ENCODE measurements at places on chromosomes 13 and 19. TPM values are rescaled to one million over a fixed set of nuclear protein-coding genes. Genes with fewer than 3 reads are reported as not detected.

PCDH20 gene
- total RNA-seq = 0.10 TPM

OLFM2 gene
- total RNA-seq = 15.9 TPM

NR2F6 gene
- total RNA-seq = 42.8 TPM

STARD13 gene
- total RNA-seq = 59.2 TPM

ALOX5AP gene
- total RNA-seq = 66.9 TPM

ADGRE3 gene
- total RNA-seq = 0.19 TPM

ELSPBP1 gene
- not detected for total RNA-seq

MEDAG gene
- 187 TPM for total RNA-seq

DNA sequence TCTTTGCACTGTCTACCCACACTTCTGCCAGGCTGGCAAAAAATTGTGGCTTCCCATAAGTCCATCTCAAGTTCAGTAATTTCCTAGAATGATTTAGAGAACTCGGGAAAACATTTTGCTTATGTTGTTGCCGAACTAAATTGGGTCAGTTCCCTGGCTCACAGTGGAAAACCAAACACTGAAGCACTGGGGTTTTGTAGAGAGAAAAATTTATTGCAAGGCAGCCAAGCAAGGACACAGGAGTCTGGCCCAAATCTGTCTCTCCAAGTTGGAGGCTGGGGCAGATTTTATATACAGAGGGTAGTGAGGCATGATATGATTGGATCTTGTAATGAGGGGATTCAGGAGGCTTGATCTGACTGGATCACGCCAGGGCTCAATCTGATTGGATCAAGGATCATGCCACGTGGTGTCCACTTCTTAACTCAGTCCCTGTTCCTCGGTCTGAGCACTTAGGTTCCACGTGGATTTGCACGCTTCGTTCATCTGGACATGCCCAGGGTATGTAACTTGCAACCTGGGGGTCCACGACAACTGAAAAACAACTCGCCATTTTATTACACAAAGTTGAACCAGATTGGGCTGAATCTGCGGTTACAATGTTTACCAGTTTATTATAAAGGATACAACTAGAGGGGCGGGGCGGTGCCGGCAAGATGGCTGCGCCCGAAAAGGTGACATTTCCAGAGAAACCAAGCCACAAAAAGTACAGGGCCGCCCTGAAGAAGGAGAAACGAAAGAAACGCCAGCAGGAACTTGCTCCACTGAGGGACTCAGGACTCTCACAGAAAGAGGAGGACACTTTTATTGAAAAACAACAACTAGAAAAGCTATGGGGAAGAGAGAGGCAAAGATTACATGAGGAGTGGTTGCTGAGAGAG, 7.3 kb downstream of the CD209 start:
- DNase-seq = peak; percentile 68

DNA sequence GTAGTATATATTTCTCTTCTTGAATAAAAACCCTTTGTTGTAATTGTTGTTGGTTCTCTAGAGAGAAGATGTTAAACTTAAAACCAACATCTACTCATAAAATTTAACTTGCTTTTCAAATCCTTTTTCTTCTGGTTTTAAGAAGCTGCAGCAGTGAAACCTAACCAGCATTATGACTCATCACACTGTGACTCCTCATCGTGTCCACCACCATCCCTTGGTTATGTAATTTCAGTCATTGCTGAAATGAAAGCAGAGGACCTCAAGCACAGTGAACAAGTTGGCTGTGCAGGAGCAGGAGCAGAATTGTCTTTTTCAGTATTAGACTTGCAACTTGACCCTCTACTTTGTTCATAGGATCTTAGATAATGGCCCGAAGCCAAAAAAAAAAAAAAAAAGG, 64.9 kb upstream of the HTR2A start:
- no peak for DNase-seq

GRCh38 chr13:113997845-113998751, 24.2 kb upstream of the C13orf46 start:
- DNase-seq = no peak

DNA sequence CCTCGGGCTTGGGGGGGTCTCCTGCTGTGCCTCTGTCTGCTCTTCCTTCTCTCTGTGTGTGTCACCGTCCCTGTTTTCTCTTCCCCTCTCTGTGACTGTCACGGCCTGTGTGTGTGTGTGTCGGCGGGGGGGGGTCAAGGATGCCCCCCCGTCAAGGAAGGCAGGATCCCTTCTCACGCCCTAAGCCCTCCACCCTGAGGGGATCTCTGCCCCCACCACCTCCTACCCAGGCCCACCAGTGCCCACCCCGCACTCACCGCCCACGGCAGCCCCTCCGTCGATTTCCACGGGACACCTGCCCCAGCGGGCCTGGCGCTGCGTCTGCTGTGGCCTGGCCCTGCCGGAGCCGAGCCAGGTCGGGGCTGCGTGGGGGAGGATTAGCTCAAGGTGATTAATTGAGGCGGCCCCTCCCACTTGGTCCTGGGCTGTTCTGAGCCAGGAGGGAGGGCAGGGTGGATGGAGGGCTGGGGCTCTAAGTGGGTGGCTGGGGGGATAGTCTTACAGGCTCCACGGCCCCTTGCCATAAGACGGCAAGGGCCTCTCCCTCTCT, at the start of gene RAX2:
TSS of gene RAX2 (minus strand) at position 323 of the 550 bp plus-strand sequence. CDS start 486 bp downstream, outside the sequence.
- DNase-seq = no peak

- DNase-seq = no peak
Observed at GRCh38 chr13:106407338-106407737, 128.1 kb downstream of the EFNB2 start.

DNA sequence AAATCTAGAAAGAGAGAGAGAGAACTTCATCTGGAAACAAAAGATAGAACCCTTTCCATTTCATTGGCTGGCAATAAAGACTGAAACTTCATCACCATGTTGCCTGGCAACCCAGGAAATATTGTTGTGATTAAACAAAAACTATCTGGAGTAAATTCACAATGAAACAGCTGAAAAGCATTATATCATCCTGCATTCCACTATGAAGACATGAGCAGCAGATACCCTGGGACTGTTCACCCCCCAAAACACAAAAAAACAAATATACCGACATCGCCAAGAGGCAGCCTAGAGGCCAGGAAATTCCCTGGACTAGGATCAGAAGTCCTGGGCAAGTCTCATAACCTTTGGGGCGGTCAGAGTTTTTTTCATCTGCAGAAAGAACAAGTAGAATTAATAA, 158.3 kb downstream of the FOXO1 start:
- no peak for DNase-seq

DNA sequence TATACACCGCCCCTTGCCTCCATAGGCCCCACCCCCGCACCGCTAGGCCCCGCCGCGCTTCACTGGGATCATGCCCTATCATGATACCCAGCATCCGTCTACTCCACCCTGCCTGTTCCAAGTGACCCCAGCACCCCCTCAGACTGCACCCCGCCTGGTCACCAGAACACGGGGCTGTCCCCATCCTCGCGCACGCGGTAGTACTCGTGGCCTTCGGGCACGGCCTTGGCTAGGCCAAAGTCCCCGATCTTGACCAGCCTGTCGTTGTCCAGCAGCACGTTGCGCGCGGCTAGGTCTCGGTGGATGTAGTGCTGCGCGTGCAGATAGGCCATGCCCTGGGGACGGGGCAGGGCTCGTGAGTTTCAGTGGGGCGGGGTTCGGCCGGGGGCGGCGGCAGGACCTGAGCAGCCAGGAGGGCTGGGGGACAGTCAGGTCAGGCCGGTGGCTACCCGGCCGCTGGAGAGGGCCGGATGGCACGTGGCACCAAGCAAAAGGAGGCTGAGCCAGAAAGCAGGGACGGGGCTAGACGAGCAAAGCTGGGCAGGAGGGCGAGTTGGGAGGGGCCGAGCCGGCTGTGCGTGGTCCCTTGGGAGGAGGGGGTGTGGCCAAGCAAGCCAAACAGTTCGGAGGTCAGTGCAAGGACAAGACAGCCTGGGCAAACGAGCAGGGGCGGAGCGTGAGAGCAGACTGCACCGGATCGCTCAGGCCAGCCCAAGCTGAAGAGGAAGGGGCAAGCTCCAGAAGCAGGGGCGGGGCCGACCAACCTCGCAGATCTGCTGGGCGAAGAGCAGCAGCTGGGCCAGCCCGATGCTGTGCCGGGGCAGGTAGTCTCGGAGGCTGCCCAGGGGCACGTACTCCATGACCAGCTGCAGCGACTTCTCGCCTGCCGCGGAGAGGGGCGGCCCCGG, 13.6 kb upstream of the ICAM3 start:
- no peak for DNase-seq

- no peak for DNase-seq
Observed at GRCh38 chr13:90171649-90172048, 1175.8 kb upstream of the MIR17HG start.

DNA sequence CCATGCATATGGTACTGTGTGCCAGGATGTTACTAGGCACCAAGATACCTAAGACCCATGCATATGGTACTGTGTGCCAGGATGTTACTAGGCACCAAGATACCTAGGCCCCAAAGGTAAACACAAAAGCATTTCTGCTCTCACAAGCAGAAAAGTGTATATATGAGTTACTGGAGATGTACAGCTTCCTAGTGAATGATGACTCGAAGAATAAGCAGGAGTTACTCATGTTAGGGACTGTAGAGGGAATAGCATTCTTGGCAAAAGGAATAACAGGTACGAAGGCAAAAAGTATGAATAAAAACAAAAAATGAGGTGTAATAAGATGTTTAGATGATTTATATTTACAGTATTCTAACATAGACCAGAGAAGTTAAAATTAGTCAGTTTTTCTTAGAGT, 383.7 kb downstream of the DIAPH3 start:
- no peak for DNase-seq

DNA sequence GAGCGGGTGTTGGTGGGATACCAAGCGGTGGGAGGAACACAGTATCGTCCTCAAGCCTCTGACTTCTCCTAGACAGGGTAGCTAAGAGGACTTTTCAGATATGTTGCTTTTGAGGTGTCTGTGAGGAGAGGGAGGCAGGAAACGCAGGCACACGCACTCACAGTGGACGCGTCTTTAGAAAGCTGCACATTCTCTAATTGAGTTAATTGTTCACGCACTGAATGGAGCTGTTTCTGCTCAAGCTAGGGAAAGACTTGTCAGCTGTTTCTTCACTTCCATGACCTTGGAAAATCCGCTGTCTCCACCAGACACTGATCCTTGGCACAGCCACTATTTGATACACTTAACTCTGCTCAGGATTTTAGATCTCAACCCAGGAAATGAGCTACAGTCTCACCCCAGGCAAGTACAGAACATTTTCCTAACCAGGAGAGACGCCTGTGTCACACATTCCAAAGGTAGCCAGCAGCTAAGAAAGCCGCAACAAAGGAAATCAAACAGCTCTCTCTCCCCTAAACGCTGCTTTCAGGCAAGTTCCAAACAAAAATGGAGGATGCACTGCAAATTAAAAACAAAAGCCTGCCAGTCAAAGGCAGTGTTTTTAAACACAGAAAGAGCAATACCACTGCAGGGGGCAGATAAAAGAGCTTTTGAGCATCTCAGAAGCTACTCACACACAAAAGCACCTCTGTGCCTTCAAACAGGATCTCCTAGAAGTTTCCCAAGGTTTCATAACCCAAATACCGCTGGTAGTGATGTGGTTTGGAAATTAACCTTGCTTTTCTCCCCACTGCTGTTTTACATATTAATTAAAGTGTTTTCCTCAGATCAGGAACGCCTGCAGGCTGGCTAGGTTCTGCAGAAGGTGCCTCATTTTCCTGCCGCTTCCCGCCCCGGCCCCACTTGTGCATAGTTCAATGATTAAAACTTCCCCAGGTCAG, 57.3 kb downstream of the IRS2 start:
- no peak for DNase-seq

DNA sequence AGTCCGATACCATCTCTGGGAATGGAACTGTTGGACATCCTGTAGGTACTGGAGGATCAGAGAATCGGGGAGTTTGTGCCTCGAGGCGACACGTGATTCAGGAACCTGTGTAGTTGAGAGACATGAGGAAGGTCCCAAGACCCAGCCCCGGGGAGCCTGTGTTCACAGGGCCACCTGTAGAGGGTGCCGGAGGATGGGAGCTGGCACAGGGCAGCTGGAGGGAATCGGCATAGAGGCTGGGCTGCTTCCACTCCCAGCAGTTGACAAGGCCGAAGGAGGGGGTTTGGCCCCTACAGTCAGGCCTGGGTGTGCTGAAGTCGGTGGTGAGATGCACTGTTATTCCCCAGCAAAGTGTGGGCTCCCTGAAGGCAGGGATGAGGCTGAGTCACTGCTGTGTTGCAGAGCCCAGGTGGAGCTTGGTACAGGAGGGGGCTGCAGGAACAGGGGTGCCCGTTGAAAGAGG, 2.5 kb upstream of the ISYNA1 start:
- DNase-seq = no peak

DNA sequence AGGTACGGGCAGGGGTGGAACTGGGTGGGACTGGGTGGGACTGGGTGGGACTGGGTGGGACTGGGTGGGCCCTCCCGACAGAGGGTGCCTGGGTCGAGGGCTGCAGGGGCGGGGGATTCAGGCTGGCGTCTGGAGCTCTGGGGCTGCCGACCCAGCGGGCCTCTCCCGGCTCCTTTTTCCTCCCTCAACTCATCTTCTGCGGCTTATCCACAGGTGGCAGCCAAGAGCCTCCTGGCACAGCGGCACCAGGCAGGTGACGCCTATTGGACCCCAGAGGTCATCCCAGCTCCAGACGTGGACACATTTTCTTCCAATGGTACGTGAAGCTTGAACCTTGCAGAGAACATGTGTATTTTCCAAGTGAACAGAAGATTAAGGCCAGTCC, 533 bp downstream of the ZNF544 start:
- no peak for DNase-seq

DNA sequence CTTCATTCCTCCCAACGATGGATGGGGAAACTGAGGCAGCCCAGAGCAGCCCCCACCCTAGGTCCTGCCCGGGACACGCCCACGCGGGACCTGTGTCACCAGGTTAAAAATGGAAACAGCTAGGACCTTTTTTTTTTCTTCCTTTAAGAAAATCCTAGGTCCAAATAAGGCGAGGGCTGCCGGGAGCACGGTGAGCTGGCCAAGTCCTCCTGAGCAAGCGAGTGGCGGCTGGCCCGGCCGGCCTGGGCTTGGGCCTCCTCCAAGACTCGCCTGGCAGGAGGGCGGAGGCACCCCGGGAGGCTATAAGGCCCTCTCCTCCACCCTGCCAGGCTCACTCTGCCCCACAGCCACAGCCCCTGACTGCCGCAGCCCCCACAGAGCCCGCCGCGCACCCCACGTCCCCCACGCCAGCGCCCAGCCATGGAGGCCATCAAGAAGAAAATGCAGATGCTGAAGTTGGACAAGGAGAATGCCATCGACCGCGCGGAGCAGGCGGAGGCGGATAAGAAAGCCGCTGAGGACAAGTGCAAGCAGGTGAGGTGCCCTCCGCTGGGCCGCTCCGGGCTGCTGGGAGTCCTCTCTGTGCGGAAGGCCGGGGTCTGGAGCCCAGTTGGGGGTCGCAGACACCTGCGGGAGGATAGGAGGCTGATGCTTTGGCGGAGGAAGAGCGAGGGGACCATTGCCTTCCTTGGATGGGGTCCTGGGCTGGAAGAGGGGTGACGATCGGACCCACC, 8.9 kb upstream of the TPM4 start:
- DNase-seq = no peak

GRCh38 chr13:76762721-76763120, 123.5 kb downstream of the KCTD12 start:
- DNase-seq = no peak

- DNase-seq = no peak
Observed at GRCh38 chr19:5281588-5281987, 59.0 kb downstream of the PTPRS start.

DNA sequence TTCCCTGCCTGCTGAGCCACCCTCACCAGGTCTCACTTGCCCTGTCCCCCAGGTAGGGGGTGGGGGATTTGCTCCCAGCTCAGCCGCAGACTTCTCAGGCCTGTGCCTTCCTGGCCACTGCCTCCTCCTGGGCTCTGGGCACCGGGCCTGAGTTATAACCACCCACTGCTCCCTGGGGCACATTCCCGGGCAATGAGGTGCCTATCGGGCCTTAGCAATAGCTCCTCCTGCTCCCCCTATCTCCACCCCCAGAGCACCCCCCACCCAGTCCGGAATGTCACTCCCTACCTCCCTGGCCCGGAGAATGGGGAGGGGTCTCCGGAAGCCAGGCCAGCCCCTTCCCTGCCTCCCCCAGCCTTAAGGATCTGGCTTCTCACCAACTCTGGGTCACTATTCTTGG, at the start of gene KLK5:
TSS of gene KLK5 (minus strand) at position 129 of the 400 bp plus-strand sequence. CDS start 381 bp downstream, outside the sequence.
- DNase-seq = no peak

Measured in mesenteric fat pad (tissue), 1 donor.